ENCODE measurements at places on chromosomes 12 and 14.

GRCh38 chr12:66860752-66861750 lies 182.2 kb upstream of the GRIP1 start:
- DNase-seq = peak; percentile 1

- DNase-seq = no peak
Measured at GRCh38 chr12:63978519-63978918, 134.0 kb downstream of the SRGAP1 start.

- no peak for DNase-seq
Measured at GRCh38 chr14:103123634-103124500, 606 bp downstream of the TNFAIP2 start.

GRCh38 chr14:92340931-92341330 lies 18.0 kb downstream of the SLC24A4 start:
- no peak for DNase-seq

DNA sequence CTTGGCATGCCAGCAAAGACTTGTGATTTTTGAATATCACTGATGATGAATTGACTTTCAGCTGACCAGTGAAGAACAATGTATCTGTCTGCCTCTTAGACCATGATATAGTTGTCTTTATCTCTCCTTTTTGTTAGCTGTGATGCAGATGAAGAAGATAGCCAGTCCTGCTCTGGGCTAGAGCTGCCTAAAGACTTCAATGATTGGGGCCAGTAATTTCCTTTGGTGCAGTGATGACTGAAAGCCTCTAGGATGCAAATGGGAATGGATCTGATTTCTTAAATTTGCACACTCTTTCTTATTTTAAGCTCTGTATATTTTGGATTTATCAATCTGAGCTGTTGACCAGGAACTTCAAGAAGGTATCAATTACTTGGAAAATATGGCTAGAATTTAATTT lies at the start of gene TAS2R9:
Gene TAS2R9 (minus strand): TSS at position 101 of the 400 bp plus-strand sequence. CDS start 93 bp downstream, at position 8.
- no peak for DNase-seq

DNA sequence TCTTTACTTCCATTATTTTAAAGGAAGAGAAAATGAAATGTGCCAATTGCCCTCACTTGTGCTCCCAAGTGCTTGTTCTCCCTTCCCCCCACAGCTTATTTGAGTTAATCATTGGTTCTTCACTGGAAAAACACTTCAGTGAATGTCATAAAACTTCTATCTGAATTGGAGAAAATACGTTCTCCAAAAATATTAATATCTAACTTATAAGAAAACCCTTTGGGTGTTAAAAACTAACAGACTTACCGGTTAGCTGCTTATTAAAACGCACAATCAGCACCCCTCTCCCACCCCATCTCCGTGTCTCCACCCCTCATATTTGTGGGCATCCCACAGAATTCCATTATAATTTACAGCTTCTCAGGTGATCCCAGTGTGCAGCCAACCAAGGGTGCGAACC lies 31.7 kb downstream of the PLEKHA5 start:
- no peak for DNase-seq

DNA sequence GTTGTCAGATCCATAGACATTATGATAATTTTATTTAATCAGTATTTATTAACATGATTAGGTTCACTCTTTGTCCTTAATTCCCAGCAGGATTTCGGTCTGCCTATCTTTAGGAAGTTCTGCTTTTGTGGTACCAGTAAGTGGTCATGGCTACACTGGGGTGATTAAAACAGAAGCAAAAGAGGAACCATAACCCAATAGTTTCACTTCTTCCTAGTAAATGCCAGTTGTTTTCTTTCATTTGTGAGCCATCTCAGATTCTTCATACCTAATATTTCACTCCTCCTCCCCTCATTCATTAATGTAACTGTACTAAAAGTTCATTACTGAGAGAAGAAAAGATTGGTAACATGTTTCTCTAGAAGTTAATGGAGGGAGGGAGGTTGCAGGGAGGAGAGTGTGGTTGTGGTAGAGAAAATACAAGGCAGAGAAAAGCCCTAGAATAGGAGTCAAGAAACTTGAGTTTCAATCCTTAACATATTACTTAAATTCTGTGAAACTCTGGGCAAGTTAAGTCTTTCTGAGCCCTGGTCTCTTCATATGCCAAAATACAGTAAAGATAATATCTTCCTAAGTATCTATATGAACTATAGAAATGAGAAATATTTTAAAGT lies 101.2 kb downstream of the PEBP1 start:
- no peak for DNase-seq

DNA sequence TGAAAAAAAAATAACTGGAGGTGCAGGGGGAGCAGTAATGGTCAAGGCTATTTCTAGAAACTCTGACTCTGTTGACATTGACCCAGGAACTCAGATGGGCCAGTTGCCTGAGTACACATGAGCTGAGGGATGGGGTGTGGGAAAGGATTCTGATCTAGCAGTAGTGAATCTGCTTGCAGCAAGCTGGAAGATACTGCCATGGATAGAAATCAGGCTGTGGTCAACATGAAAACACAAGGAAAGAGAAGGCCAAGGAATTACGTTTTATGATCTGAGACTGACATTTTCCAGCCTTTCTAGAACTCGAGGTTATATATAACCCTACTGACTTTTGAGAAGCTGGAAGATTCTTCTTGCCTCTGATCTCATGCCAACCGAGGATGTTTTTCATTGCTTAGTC lies 90.0 kb downstream of the ANO6 start:
- DNase-seq = no peak

- no peak for DNase-seq
Measured at GRCh38 chr14:100342195-100342594, 19.1 kb downstream of the SLC25A47 start.

- DNase-seq = no peak
Measured at GRCh38 chr14:84436528-84436927, 1093.4 kb upstream of the FLRT2 start.

DNA sequence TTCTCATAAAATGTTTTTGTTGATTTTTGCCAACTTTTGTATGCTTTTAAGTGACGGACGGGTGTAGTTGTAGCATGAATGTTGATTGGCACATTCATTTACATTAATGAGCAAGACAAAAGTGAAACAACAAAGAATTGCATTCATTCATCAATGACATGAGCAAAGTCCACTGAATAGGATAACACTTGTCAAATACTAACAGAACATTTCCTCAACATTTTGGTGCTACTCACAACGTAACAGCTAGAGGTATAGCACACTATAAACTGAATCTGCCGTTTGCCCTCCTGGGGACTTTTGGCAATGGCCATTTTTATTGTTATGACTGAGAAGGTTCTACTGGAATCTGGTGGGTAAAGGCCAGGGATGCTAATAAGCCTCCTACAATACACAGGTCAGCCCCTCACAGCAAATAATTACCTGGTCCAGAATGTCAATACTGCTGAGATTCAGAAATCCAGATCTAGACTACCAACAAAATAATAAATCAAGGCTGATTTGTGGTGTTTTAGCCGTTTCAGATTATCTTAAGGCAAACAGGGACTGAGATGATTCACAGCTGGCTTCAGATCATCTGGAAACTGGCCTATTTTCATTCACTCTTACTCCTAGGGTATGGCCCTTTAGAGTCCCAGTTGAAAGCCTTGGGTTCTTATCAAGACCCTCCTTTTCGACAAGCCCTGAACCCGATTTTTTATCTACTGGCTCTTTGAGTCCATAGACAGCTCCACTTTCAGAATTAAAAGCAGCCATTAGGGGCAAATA lies 22.5 kb upstream of the CDKN3 start:
- DNase-seq = no peak

DNA sequence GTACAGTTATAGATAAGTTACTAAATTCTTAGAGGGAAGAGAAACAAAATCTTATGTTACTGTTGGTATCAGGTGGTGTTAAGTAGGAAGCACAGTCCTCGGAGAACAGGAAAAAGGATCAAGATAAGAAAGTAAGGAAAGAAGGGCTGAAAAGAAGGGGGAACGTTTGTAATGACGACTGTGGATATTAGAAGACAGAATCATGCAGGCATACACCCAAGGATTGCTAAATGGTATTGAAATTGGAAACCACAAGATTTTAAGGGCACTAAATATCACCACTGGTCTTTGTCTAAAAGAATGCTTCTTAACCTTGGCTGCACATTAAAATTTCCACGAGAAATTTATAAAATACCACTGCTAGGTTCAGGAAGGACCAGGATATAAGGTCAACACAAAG lies 34.1 kb upstream of the ERGIC2 start:
- DNase-seq = no peak

- DNase-seq = peak; percentile 6
Measured at GRCh38 chr12:110957652-110958051, 37.3 kb upstream of the MYL2 start.

GRCh38 chr12:127273626-127274025 lies 993.3 kb upstream of the TMEM132C start:
- DNase-seq = no peak

DNA sequence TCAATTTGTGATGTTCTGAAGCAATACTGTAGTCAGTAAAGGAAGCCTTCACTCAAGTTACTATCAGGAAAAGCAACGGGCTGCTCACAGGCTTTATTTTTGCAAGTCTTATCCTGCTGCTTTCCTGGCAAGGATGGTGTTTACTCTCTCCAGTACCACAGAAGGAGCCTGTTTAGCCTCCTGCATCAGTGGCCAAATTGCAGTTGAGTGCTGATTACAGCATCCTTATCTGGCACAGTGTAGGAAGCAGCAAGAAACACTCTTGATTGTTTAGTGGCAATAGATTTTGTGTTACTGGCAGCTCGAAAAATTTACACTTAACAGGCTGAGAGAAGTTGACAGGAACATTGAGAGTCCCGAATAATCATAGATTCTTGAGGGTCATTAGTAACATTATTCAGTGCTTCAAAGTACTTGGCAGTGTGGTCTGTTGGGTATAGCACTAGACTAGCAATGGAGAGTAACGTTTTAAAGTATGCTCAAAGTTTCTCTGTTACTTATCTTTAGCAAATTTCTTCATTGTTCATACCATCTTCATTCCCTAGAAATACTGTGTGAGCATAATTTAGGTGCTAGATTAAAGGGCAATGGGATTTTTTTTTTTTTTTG lies 11.7 kb downstream of the TULP3 start:
- peak; percentile 9 for DNase-seq

DNA sequence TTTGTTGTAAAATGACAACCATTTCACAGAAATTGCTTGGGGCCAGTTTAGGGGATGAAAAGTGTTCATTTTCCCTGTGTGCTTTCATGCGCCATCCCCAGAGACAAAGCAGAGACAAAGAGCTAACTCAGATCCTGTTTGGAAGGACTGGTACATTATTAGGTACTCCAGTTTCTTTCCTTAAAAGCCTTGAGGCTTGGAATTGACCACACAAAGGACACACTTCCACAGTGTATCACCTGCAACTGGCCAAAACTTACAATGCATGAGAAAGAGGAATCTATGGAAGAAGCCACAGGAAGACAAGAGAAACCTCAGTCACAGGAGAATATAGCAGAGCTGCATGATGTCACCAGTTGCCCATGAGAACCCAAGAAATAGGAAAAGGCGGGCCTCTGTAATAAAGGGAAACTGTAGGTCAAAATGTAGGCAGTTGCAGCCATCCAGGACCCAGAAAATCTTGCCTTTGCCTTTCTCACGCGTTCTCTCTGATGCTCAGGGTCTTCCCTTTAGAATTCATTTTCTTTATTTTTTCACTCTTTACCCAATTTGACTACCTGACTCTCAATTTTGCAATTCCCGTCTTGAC lies 339.0 kb downstream of the RMST start:
- no peak for DNase-seq

DNA sequence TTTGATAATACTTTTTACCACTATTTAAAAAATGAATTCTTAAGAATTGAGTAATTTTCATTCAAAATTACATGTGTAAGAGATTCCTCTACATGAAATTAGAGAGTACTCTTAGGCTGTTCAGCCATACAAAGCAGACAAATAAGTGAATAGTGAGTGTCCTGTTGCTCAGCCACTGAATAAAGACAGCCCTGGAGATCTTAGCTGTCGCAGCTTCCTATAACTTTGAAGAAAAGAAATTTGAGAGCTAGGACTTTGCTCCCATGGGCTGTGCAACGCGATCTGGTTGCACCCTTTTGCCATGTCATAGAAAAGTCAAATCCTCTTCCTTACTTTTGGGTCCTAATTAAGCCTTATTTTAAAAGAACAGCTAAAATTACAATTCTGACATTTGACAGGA lies 40.9 kb upstream of the LRIG3 start:
- no peak for DNase-seq

DNA sequence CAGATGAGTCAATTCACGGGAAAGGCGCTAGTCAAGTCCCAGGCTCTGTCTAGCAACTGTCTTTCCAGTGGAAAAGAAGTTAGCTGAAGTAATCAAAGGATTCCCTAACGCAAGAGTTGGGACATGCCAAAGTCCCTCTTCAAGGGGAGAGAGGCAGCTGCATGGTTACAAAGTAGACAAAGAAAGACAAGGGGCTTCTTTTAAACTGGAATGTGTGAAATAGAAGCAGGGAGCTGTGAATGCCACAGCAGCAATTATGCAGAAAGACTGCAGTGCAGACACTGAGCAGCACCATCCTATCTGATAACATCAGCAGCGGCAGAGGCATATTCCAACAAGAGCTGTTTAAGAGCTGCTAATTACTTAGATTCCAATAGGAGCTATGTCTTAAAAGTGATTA lies 12.5 kb upstream of the CIPC start:
- DNase-seq = no peak

GRCh38 chr14:24639905-24640304 lies 5.9 kb upstream of the GZMB start:
- no peak for DNase-seq

GRCh38 chr12:194276-194675 lies 19.7 kb downstream of the SLC6A12 start:
- no peak for DNase-seq

DNA sequence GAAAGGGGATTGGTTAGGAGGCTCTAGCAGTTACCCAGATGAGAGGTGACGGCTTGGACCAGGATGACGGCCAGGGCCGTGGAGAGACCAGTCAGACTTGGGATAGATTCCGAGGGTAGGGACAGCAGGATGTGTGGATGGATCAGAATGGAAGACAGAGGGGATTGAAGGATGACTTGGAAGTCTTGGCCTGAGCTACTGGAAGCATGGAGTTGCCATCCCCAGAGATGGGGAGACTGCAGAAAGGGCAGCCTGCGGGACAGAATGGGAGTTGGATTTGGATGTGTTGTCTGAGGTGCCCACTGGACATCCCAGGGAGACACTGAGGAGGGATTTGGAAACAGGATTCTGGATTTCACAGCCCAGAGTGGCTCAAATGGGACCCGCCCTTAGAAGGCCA lies 102.3 kb downstream of the CALM1 start:
- DNase-seq = no peak

DNA sequence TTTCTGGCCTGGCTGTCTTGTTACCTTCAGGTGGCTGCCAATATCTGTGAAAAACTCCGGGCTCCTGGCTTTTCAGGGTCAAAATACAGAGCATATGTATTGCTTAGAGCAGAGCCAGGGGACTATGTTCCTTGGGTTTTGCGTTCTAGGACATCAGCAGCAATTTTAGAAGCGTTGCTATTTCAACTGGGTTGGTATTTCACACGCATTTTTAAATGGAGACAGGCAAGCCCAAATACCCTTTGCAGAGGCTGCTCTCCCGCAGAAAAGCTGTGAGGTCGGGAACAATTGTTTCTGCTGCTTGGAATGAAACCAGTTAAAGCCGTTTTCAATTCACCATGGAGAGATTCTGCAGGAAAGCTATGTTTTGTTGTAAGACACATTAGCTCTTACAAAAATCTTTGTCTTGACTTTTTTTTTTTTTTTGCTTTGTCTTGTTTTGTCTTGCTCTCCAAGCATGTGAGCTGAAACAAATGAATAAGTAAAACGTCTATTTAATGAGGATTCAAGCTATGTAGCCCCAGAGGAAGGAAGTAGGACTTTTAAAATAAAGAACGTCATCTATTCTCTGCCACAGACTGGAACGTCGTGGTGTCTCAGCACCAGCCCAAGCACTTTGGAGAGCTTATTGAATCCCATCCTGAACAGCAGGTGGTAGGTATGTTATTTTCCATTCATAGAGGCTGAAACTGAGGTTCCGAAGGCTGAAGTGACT lies 181.0 kb upstream of the TBX3 start:
- DNase-seq = no peak

Measured in caudate nucleus (tissue), 63 donors.